IMR-90 (cell line): ENCODE measurements at places on chromosomes 11 and 22. TPM values are rescaled to one million over a fixed set of nuclear protein-coding genes. Genes with fewer than 3 reads are reported as not detected.

DNA sequence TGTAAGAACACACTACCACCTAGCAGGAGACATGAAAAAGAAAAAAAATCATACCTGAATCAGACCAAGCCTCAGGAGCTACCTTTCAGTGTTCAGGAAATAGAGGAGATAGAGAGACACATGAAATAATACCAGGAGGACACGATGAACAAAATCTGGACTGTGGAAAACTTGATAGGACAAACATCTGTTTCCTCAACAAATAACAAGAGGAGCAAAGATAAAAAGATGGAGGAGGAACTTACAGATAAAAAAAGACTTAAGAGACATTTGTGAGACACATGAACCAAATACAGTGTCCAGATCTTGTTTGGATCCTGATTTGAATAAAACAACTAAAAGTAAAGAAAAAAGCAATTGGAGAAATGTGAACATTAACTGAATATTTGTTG lies 12.4 kb upstream of the KCNE3 start:
- H3K4me1 ChIP-seq, result no peaks in the 10 kb centered on the region
- DNase-seq, result no peak
- H3K27ac ChIP-seq, result no peak overlapping the region
- no peaks in the 10 kb centered on the region for H3K36me3 ChIP-seq
- H3K27me3 ChIP-seq, result peaks cover 14% of the 10 kb centered on the region

- no peak overlapping the region for H3K4me3 ChIP-seq
- no peak overlapping the region for H3K27ac ChIP-seq
- H3K27me3 ChIP-seq, result no peaks in the 10 kb centered on the region
- DNase-seq, result no peak
These were observed 960.9 kb upstream of the FAT3 start for GRCh38 chr11:91263496-91264365.

DNA sequence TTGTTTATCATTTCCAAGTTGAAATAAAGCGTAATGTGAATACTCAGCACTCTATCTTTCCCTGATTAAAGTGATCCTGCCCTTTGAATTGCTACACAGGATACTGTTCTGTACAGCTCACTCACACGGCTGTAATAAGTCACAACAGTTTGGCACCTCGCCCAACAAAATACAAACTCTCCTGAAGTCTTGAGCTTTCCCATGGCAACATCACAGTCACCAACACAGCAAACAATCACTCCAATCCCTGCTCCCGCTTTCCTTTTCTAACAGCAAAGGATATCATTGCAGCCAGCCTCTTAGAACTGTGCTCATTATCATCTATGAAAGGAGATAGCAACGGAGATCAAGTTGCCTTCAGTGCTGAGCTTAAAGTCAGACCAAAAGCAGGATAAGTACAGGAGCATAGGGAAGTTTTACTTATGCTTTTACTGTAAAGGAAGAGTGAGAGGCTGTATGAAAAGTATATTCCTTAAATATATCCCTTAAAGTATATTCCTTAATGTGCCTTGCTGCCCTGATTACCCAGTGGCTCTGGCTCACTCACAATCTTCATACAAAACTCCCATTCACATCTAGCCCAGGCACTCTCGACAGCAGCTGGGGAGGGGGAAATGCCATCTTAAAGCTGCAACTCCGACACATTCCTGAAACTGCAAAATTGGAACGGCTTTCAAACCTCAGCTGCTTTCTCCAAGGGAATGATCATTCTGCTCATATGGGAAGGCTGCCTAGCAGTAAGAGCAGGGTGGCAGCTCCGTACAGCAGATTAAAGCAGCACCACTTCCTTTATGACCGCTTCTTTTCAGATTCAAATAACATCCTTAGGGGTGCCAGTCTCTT lies 35.8 kb downstream of the MAML2 start:
- no peaks in the 10 kb centered on the region for H3K27me3 ChIP-seq
- peaks cover 2% of the 10 kb centered on the region; the same call in 1 of the 2 replicates for H3K36me3 ChIP-seq
- peak overlapping the region; percentile 29 for H3K4me3 ChIP-seq
- peak; percentile 99 for DNase-seq
- H3K27ac ChIP-seq, result peak overlapping the region; percentile 71

Gene NOX4
- 10.8 and 11.7 TPM in 2 replicates for total RNA-seq

Gene MFRP
- not detected in 2 replicates for total RNA-seq

Gene PANX2
- under 0.01 and 0.18 TPM in 2 replicates for total RNA-seq

Gene ST14
- total RNA-seq, result not detected in 2 replicates

Gene MTNR1B
- total RNA-seq, result under 0.01 TPM in 1 of 2 replicates, not detected in the other

Gene MMP8
- under 0.01 and 0.18 TPM in 2 replicates for total RNA-seq
